ENCODE measurements at places on chromosomes 16 and 17. TPM values are rescaled to one million over a fixed set of nuclear protein-coding genes. Genes with fewer than 3 reads are reported as not detected.

Gene TNFRSF17
- total RNA-seq, result not detected

Gene PARD6A
- 1.8 TPM for total RNA-seq

Gene CORO1A
- total RNA-seq, result 3.0 TPM

Gene ALOX15
- total RNA-seq, result 0.17 TPM

Gene DOC2B
- 2.1 TPM for total RNA-seq

Gene TBC1D3C
- total RNA-seq, result not detected

Gene AANAT
- 0.34 TPM for total RNA-seq

Gene DPEP3
- total RNA-seq, result not detected
